ENCODE measurements at places on chromosomes 3 and 15. TPM values are rescaled to one million over a fixed set of nuclear protein-coding genes. Genes with fewer than 3 reads are reported as not detected.
A peak's percentile ranks its signal among the peaks of the same experiment; 100 is the strongest.

- DNase-seq, result no peak
Observed at GRCh38 chr3:38121832-38122461, 15.0 kb downstream of the ACAA1 start.

DNA sequence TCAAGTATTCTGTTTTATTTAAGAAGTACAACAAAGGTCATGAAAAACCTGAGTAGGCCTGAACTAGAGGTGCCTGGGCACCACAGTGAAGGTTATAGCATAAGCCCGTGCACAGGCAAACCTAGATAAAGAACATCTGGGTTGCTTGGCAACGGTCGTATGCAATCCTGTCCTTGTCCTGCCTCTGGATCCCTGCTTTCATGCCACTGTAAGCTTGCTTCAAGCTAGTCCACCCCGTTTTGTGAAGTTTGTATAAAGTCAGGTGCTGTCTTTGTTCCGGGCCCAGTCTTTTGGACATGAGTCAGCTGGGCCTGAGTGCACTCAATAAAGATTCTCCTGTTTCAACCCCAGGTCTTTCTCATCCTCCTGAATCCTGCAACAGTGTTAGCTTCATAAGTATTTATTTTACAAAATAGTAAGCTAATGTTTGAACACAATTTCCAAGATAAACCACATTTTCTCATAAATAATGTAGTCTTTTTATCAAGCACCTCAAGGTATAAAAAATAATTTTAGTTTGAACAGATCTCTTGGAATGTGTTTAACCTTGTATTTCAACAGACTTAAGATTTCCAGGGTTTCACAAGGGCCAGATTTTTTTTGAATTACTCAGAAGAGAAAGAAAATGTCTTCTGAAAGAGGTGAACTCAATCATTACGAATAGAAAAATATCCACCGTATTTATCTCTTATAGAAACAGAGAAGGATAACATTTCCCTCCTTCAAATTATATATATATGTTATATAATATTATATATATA is 14.3 kb upstream of the SLC9C1 start:
- no peak for DNase-seq

GRCh38 chr3:189238071-189238470 is 66.3 kb downstream of the TPRG1 start:
- DNase-seq, result no peak

DNA sequence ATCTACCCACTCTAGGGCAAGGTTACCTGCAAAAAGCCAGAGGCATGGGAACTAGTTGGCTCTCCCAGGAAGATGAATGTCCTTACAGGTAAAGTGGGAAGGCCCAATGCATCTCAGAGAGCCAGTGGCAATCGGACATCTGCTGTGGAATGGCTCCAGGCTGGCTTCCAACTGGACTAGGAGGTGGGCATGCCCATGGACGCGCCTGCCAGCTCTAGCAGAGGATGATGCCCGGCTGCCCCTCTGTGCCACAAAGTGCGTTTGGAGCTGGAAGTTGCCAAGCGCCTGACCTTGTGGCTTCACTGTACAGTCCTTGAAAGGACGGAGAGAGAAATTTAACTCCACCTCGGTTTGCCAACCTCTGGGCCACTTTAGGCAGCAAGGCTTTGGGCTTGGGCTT is 84.4 kb downstream of the NR2F2 start:
- no peak for DNase-seq

DNA sequence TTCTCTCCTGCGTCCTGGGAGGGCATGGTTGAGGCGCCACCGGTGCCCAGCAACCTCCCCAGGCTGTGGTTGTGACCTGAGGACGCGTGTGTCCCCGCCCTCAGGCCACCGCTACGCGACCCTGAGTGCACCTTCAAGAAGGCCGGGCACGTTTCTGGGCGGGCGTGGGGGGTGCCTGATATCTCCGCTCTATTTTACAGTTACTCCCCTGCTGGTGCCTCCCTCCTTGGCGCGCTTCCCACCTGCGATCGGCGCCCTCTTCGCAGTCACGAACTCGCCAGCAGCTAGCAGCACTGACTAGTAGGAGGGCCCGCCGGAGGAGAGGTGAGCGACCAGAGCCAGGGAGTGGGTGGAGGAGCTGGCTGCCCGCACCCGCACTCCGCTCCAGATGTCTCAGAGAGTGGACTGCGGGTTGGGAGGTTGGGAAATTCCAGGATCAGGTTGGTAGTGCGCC is 43.2 kb upstream of the POLG start:
- DNase-seq, result no peak

- peak; percentile 15 for DNase-seq
Observed at GRCh38 chr3:27521872-27522265, 37.7 kb upstream of the SLC4A7 start.

- DNase-seq, result no peak
Observed at GRCh38 chr3:149832086-149832485, 19.1 kb downstream of the RNF13 start.

The SNX33 gene
- total RNA-seq, result 7.1 TPM
